Right cardiac atrium (tissue), 5 donors: ENCODE measurements at places on chromosomes 1 and 21. TPM values are rescaled to one million over a fixed set of nuclear protein-coding genes. Genes with fewer than 3 reads are reported as not detected.

DNA sequence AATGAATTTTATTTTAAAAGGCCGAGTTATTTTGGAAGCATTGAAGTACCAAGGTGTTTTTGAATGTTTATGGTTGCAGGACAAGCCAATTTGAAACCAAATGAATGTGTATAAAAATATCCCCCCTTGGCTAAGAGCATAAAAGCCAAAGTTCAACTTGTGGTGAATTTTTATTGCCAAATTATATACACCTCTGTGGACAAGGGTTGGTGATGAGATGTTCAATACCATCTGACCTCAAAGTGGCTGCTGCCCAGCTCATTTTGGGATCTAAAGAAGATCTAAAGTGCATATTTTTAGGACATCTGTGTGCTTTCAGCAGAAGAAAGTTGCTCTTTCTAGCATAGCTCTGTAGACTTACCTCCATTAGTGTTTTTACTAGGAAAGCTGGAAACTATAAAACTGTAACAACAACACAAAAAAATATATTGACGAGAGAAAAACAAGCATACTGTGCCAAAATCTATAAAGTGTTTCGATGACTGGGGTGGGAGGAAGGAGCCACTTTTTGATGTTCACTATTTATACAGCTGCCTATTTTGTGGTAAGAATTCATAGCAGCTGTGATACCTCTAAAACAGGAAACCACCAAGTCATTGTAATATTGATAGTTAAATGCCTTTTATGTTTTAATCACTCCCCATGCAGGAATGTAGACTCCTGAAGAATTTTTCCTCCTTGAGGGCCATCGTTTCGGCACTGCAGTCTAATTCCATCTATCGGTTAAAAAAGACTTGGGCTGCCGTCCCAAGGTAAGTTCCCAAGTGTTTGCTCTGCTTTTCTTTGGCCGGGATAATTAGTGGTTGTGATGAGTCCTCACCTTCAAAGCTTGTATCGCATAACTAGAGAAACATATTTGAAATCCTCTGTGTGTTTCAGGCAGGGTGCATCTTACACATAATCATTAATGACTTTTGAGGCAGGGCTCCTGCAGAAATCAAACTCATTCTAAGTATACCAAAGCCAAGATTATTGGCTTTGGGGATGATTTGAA is 83.2 kb downstream of the RGL1 start:
- DNase-seq = no peak

GRCh38 chr1:184520336-184520735 is 133.5 kb downstream of the C1orf21 start:
- DNase-seq = no peak

DNA sequence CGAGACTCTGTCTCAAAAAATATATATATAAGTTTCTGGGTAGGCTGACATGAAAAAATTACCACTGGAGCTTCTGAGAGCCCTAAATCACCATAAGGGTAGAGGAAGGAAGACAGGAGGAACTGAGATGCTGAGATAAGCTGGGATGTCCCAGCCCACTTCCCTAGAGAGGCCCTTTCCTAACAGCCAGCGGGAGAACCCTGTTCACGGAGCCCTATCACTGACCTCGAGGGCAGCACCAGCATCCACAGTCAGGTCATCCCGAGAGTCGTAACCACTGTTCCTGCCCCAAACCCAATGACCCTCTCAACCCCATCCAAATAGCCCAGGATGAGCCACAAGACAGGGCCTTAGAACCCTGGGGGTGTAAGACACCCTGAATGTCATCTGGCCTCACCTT is 77.5 kb downstream of the CD34 start:
- no peak for DNase-seq

The HHAT gene
- total RNA-seq = 2.7 TPM

DNA sequence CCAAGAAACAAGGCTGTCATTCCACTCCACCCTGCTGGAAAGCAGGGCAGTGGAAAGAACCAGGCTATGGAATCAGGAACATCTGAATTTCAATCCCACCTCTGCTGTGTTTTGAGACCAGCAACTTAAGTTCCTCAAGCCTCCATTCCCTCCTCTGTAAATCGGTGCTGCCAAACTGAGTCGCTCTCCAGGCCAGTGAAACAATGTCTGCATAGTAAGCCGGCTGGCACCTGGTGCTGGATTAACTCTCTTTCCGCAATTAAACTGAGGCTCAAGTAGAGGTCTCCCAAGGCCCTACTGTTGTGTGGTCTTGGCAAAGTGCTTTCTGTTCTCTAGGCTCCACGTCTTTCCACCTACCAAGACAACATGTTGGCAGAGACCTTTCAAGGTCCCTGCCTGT is 65.3 kb downstream of the SSBP3 start:
- DNase-seq = no peak

DNA sequence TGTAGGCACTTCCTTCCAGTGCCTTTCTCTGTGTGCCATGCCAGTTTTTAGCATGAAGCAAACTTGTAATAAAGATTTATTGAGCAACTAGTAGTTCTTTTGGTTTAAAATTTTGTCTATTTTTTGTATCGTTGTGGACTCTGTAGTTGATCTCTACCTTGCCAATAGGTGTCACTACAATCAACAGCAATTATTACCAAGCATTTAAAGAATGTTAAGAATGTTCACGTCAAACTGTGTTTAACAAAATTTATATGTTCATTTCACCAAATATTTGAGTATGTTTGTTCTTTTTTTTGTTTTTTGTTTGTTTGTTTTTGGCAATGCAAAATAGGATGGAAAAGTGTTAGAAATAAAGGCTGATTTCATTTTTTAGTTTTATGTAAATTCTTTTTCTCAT is 208.1 kb downstream of the PATJ start:
- no peak for DNase-seq

DNA sequence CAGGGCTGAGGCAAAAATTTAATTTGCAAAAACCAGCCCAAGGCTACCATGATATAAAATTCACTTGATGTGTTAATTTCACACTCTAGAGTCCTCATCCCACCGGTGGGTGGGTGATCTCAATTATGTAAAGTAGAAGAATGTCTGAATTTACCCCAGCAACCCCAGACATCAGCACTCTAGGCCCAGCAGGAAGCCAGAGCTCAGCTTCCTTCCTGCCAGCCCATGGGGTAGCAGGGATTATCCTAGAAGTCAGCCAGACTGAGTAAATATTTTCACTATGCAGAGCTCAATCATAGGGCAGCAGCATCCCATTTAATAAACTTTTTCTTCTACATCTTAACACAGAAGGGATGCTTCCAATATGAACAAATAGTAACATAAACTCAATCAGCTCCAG is 71.0 kb downstream of the SIPA1L2 start:
- DNase-seq = no peak

- DNase-seq = no peak
Measured at GRCh38 chr1:185495898-185496297, 178.9 kb upstream of the IVNS1ABP start.

The OPRD1 gene
- not detected for total RNA-seq

- peak; percentile 16 for DNase-seq
Measured at GRCh38 chr1:6009120-6010040, 17.2 kb upstream of the NPHP4 start.

The CLSTN1 gene
- 69.4 TPM for total RNA-seq

The PLEKHN1 gene
- 0.41 TPM for total RNA-seq

The ECE1 gene
- 158 TPM for total RNA-seq

The DNAJC8 gene
- 63.6 TPM for total RNA-seq

GRCh38 chr21:37686991-37687810 is 229.1 kb downstream of the KCNJ6 start:
- DNase-seq = no peak
